ENCODE measurements at places on chromosomes 7 and 10. TPM values are rescaled to one million over a fixed set of nuclear protein-coding genes. Genes with fewer than 3 reads are reported as not detected.

Gene TACR2
- total RNA-seq: not detected

Gene HMX2
- not detected for total RNA-seq

Gene CHAT
- total RNA-seq: not detected

Gene TRIM73
- total RNA-seq: 20.7 TPM

Gene MACROH2A2
- total RNA-seq: 3.1 TPM

Gene PTPRE
- 23.2 TPM for total RNA-seq

Gene IFIT1B
- total RNA-seq: not detected

Gene SPDYE5
- total RNA-seq: not detected

DNA sequence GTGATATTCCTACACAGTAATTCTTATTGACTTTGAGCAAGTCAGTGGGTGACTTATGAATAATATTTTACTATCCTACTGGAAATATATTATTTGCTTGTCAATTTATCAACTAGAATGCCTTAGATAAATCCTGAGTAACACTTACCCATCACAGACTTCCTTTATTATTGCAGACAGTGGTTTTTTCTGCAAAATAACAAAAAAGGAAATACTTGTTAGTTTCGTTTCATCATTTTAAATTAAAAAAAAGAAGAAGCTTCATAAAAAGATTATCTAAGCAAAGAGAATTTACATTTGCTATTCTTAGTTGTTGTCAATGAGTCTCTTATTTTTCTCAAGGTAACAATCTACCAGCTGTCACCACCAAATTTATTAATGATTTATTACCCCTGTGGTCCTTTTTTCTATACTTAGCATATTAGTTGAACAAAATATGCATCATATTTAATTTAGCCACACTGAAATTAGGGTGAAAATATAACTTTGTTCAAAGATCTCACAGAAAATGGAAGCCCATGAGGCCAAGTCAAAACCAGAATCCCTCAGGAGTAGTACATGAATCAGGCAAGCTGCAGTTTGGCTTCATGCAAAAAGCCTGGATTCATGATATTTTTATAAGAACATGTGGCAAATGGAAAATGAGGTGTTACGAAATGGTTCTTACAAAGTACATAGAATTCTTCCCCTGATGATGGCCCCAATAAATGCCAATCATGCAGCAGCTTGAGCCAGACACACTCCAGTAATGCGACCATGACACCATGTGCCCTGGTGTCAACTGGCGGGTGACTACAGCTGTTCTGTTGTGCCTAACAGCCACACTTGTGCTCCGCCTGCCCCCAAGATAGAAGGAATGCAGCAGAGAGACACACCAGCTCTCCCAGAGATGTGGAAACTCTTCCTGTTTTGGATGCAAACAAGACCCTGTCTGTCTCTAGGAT lies 132.6 kb downstream of the ELMO1 start:
- H3K27me3 ChIP-seq: no peaks in the 10 kb centered on the region
- H3K4me1 ChIP-seq: peaks cover 21% of the 10 kb centered on the region
- no peak overlapping the region for H3K4me3 ChIP-seq

- no peak overlapping the region for H3K27ac ChIP-seq
- no peaks in the 10 kb centered on the region for H3K36me3 ChIP-seq
- no peaks in the 10 kb centered on the region for H3K4me1 ChIP-seq
- no peak for DNase-seq
Observed at GRCh38 chr7:136136906-136137454, 159.8 kb upstream of the MTPN start.

DNA sequence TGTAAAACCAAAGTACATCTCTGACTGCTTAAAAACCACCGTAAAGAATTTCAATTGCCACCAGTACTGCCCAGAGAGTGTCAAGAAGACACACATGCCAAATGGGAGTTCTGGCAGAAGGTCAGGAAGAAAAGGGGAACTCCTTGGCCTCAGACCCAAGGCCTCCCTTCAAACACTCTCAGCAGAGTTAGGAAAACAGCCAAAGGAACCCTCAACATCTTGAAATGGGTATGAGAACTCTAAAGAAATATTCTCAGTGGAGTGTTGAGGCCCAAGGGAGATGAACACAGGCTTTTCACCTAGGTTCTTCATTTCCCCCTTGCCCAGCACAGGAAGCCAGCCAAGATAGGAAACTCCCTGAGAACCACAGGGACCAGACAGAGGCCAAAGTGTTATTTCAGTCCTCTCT lies 96.1 kb upstream of the ASAH2 start:
- no peak overlapping the region for H3K27ac ChIP-seq
- H3K4me3 ChIP-seq: no peak overlapping the region
- peaks cover 7% of the 10 kb centered on the region for H3K4me1 ChIP-seq
- H3K27me3 ChIP-seq: no peaks in the 10 kb centered on the region
- peaks cover 3% of the 10 kb centered on the region for H3K36me3 ChIP-seq

DNA sequence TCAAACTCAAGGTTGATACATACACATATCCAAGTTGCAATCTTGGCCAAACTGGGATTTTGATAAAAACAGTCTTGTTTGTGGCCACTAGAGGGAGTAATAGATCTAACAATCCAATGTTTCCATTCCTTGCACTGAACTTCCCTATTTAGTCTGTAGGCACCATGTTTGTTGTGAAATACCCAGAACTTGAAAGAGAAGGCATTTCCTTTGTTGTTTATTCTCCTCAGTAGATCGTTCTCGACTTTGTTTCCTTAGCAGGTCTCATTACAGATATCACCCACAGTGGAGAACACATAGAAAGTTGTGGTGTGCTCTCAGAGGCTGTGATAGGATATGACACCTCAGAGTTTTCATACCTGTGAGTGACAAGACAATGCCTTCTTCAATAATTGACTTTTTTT lies 70.3 kb upstream of the MXI1 start:
- no peak overlapping the region for H3K4me3 ChIP-seq
- no peak for DNase-seq
- H3K27me3 ChIP-seq: no peaks in the 10 kb centered on the region
- H3K4me1 ChIP-seq: peaks cover 5% of the 10 kb centered on the region

DNA sequence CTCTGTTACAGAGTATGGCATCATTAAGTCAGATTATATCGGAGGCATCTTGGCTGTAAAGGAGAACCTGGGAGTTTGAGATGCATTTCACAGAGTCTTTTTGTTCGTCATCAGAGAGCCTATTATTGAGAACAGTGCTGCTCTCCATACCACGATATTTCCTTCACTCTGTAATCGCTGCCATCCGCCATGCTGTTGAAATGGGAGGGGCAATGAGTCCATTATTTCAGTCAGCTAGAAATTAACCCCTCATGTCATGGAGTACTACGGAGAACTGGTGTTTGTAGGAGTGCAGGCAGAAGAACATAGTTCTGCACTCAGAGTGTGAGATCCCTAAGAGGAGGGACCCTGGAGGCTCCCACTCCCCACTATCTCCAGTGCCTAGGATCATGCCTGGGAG lies 59.2 kb downstream of the SLC16A12 start:
- no peaks in the 10 kb centered on the region for H3K27me3 ChIP-seq
- no peak for DNase-seq
- H3K4me1 ChIP-seq: no peaks in the 10 kb centered on the region
- no peak overlapping the region for H3K27ac ChIP-seq

DNA sequence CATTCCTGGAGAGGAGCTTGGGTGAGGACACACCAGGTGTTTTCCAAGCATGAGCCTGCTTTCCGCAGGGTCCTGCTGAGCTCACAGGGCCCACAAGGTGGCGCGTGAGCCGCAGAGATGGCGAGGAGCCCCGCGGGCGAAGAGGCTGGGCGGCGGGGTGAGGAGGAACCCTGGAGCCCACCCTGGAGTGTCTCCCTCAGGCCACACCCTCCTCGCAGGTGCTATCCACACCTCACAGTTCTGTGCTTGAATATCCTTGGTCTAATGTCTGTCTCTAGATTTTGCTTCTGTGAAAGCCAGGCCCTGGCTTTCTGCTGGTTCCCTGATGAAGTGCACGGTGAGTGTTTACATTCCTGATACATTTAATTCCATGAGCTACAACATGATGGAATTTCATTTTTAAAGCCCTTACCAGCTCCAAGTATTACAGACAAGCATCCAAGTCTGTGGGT lies 433.6 kb downstream of the ACTR3B start:
- H3K27ac ChIP-seq: no peak overlapping the region
- no peaks in the 10 kb centered on the region for H3K36me3 ChIP-seq
- no peak for DNase-seq

GRCh38 chr7:151851782-151852181 lies 25.1 kb downstream of the PRKAG2 start:
- H3K27ac ChIP-seq: no peak overlapping the region
- no peaks in the 10 kb centered on the region for H3K27me3 ChIP-seq
- H3K36me3 ChIP-seq: no peaks in the 10 kb centered on the region
- H3K4me1 ChIP-seq: peaks cover 25% of the 10 kb centered on the region
- H3K4me3 ChIP-seq: no peak overlapping the region

GRCh38 chr10:122132882-122133565 lies 138.1 kb upstream of the BTBD16 start:
- H3K27ac ChIP-seq: no peak overlapping the region
- H3K4me3 ChIP-seq: no peak overlapping the region
- no peak for DNase-seq
- H3K4me1 ChIP-seq: no peaks in the 10 kb centered on the region
- H3K27me3 ChIP-seq: peaks cover 7% of the 10 kb centered on the region

GRCh38 chr7:8201846-8202441 lies 60.0 kb downstream of the ICA1 start:
- DNase-seq: no peak
- no peaks in the 10 kb centered on the region for H3K36me3 ChIP-seq
- no peak overlapping the region for H3K27ac ChIP-seq
- no peak overlapping the region for H3K4me3 ChIP-seq
- H3K4me1 ChIP-seq: peaks cover 9% of the 10 kb centered on the region

GRCh38 chr7:41448104-41448503 lies 254.8 kb downstream of the INHBA start:
- no peaks in the 10 kb centered on the region for H3K4me1 ChIP-seq
- no peak for DNase-seq
- no peak overlapping the region for H3K4me3 ChIP-seq
- H3K36me3 ChIP-seq: no peaks in the 10 kb centered on the region

DNA sequence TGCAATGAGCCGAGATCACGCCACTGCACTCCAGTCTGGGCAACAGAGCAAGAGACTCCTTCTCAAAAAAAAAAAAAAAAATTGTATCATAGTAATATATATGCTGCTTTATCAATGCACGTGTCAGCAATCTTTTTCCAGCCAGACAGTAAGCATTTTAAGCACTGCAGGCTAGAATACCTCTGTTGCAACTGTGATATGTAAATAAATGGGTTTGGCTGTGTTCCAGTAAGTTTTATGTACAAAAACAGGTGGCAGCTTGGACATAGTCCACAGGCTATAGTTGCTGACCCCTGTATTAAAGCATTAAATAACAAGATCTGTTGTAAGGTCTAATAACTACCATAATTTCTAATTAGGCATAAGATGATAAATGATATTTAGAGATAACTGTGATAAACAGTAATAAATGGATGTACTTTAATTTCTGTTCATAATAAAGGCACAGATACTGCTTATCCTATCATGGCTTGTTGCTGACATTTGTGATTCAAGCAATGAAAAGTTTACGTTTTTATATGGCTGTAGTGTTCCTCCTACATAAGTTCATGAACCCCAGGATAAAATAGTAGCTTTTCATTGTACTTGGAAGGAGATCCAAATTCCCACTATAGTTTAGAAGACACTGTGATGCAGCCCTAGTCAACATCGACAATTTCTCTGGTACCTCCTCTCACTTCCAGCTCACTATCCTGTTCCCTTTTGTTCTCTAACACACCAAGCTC lies 161.4 kb downstream of the ELMO1 start:
- no peak overlapping the region for H3K4me3 ChIP-seq
- H3K27ac ChIP-seq: no peak overlapping the region
- peaks cover 15% of the 10 kb centered on the region for H3K4me1 ChIP-seq
- H3K36me3 ChIP-seq: no peaks in the 10 kb centered on the region
- no peaks in the 10 kb centered on the region for H3K27me3 ChIP-seq

DNA sequence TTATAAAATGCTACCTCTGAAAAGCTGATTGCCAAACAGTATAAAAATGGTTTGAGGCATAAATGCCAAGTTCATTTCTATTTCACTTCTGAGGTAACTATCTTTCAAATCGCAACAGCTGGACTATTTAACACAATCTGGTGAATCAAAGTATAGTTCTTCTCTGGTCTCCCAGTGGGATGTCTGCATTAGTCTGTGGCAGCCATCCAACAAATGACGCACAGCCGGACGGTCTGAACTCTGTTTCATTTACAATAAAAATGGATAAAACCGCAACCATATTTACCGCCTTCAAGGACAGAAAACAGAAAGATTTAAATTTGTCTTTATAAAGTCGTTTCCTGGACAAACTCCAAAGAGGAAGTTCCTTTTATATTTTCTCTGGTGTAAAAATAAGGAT lies 41.9 kb downstream of the ENO4 start:
- DNase-seq: no peak
- no peaks in the 10 kb centered on the region for H3K27me3 ChIP-seq
- no peak overlapping the region for H3K27ac ChIP-seq
- H3K36me3 ChIP-seq: no peaks in the 10 kb centered on the region

GRCh38 chr7:130009848-130010688 lies 41.1 kb downstream of the ZC3HC1 start:
- H3K4me3 ChIP-seq: no peak overlapping the region
- no peaks in the 10 kb centered on the region for H3K4me1 ChIP-seq
- H3K27ac ChIP-seq: no peak overlapping the region
- H3K27me3 ChIP-seq: no peaks in the 10 kb centered on the region

DNA sequence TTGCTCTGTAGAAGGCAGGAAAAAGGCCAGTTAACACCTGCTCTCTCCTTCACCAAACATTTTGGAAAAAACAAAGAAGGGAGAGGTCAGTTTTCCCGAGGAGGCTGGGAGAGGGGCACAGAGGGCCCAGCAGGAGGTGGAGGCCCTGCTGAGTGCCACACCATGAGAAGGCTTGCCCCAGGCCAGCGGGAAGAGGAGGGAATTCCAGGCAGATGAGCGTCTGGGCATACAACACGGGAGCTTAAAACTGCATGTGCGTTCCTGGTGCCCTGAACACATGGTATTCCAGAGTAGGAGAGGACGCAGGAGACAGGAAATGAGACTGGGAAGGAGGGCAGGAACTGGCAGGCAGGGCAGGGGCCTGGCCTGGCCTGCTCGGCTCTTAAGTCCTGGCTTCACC lies 182.4 kb downstream of the CCDC3 start:
- H3K36me3 ChIP-seq: peaks cover 19% of the 10 kb centered on the region
- H3K27ac ChIP-seq: no peak overlapping the region
- H3K4me1 ChIP-seq: no peaks in the 10 kb centered on the region
- no peaks in the 10 kb centered on the region for H3K27me3 ChIP-seq
- DNase-seq: no peak

- no peak for DNase-seq
- no peaks in the 10 kb centered on the region for H3K27me3 ChIP-seq
- no peaks in the 10 kb centered on the region for H3K36me3 ChIP-seq
- H3K4me1 ChIP-seq: no peaks in the 10 kb centered on the region
- no peak overlapping the region for H3K27ac ChIP-seq
Observed at GRCh38 chr10:104433669-104434068, 80.0 kb downstream of the CFAP58 start.

GRCh38 chr10:5685764-5686240 lies 1.2 kb downstream of the TASOR2 start:
- H3K27me3 ChIP-seq: no peaks in the 10 kb centered on the region
- H3K4me3 ChIP-seq: peak overlapping the region; percentile 61
- peak overlapping the region; percentile 81 for H3K27ac ChIP-seq

GRCh38 chr7:73703757-73704639 lies 15.5 kb downstream of the STX1A start:
- no peak overlapping the region for H3K4me3 ChIP-seq
- no peaks in the 10 kb centered on the region for H3K4me1 ChIP-seq
- no peak for DNase-seq
- no peak overlapping the region for H3K27ac ChIP-seq
- H3K36me3 ChIP-seq: peaks cover 6% of the 10 kb centered on the region
- no peaks in the 10 kb centered on the region for H3K27me3 ChIP-seq
